Liver (tissue), 10 donors: ENCODE measurements at places on chromosomes 12 and 14. TPM values are rescaled to one million over a fixed set of nuclear protein-coding genes. Genes with fewer than 3 reads are reported as not detected.

TAS2R46 gene
- not detected for polyA plus RNA-seq

SLC4A8 gene
- polyA plus RNA-seq, result 0.07 TPM

RNASE13 gene
- not detected for polyA plus RNA-seq

MSRB3 gene
- 1.0 TPM for polyA plus RNA-seq

SOS2 gene
- polyA plus RNA-seq, result 3.1 TPM

CLEC14A gene
- 7.0 TPM for polyA plus RNA-seq

B4GALNT1 gene
- 0.30 TPM for polyA plus RNA-seq

CARMIL3 gene
- polyA plus RNA-seq, result 0.17 TPM

CINP gene
- polyA plus RNA-seq, result 34.6 TPM

UBE3B gene
- polyA plus RNA-seq, result 9.3 TPM

ADAMTS20 gene
- polyA plus RNA-seq, result not detected

GRCh38 chr14:53808042-53808441, 148.6 kb downstream of the BMP4 start:
- DNase-seq, result no peak

- no peak for DNase-seq
These were observed 506 bp downstream of the ESRRB start for GRCh38 chr14:76376409-76376877.

GRCh38 chr14:90799420-90799819, 16.8 kb downstream of the TTC7B start:
- DNase-seq, result no peak

- no peak for DNase-seq
These were observed 565 bp downstream of the CEP83 start for GRCh38 chr12:94458877-94459727.

GRCh38 chr14:74936151-74936550, 13.1 kb upstream of the RPS6KL1 start:
- no peak for DNase-seq

DNA sequence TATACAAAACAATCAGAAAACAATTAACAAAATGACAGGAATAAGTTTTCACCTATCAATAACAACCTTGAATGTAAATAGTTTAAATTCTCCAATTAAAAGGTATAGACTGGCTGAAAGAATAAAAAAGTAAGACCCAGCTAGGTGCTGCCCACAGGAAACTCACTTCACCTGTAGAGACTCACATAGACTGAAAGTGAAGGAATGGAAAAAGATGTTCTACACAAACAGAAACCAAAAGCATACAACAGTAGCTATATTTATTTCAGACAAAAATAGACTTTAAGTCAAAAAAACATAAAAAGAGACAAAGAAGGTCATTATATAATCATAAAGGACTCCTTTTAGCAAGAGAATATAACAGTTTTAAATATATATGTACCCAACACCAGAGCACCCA, 152.4 kb upstream of the PWP1 start:
- DNase-seq, result no peak

GRCh38 chr14:31745741-31746140, 184.5 kb downstream of the NUBPL start:
- no peak for DNase-seq

GRCh38 chr12:114414031-114414865, 8.3 kb upstream of the TBX5 start:
- no peak for DNase-seq

GRCh38 chr12:118625050-118625675, 248.8 kb downstream of the SUDS3 start:
- DNase-seq, result no peak

GRCh38 chr14:33954016-33954598, 3.2 kb upstream of the EGLN3 start:
- DNase-seq, result no peak

GRCh38 chr12:57090924-57091637, 2.2 kb downstream of the NAB2 start:
- no peak for DNase-seq

DNA sequence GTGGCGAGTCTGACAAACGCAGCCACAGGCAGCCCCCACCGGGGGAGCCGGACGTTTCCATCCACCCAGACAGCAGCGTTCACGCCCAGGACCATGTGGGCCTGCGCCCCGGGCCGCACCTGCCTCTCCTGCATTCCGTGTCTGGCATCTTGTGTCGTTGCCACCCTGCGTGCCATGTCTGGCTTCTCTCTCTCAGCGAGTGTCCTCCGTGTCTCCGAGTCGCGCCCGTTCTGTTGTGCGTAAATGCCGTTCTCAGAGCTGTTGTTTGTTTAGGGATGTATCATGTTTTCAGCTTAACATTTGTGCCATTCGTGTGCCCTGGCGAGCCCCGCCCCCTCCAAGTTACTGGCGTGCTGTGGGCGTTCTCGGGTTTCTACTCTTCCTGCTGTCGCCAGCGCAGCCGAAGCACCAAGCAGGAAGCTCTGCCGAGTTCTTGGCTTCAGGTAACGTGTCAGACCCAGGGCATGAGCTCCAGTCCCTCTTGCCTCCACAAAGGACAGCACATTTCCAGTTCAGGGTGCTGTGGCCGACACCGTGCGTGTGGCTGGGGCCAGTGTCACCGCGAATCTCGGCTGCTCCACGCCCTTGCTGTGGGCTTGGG, 34.6 kb downstream of the NOC4L start:
- DNase-seq, result no peak

DNA sequence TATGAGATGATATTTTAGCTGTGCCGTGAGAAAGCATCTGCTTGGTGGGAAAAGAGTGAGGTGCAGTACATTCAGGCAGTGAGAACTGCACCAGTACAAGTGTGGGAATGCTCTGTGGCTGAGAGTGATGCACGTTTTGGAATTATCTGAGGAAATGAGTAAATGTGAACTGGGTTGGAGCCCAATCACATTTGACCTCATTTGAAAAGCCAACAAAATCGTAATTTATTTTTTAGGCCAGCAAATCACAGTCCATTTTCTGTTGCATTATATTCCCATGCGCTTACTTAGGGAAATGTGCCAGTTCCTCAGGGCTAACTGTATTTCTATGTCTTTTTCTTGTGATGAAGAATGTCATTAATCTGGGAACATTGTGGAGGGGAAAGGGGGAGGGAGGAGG, 77.3 kb downstream of the SNAPC1 start:
- DNase-seq, result no peak

- DNase-seq, result no peak
These were observed 3.2 kb downstream of the MGST1 start for GRCh38 chr12:16350682-16351081.

- DNase-seq, result no peak
These were observed 90.8 kb upstream of the PELI2 start for GRCh38 chr14:56027421-56027820.

GRCh38 chr12:90245391-90245790, 536.8 kb upstream of the ATP2B1 start:
- DNase-seq, result no peak
